ENCODE measurements at places on chromosomes 2 and 18.

GRCh38 chr2:120860579-120860922 lies 124.9 kb downstream of the GLI2 start:
- DNase-seq, result no peak

GRCh38 chr2:59969161-59969560 lies 584.3 kb downstream of the BCL11A start:
- DNase-seq, result no peak

DNA sequence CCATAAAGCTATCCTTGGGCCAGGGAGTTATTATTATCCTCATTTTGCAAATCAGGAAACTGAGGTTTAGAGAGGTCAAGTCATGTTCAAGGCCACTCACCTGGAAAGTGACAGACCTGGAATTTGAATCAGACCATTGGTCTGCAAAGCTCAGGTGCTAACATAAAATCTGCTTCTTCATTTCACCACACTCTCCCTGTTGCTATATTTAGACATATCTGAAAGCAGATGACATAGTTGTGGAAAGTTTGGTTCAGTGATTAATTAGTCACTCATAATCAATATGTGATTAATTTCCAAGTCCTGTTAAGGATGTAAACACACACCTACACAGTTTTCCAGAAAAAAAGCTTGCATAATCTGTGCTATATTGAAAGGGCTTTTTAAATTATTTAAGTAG lies 57.4 kb downstream of the LINC00305 start:
- DNase-seq, result no peak

DNA sequence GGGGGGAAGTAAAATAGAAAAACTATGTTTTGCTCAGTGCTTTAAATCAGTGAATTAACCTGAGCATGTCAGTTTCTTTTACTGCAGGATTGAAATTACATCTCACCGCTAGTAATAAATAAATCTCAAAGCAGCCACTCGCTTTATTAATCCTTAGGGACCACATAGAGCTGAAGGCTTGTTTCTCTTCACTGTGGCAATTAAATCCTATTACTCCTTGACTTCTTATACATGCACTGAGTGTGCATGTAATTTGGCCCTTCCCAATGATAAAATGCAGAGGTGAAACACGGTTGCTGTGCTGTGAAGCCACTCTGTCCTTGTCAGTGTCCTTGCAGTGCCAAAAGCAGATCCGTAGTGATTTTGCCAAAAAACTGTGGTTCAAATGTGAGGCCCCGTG lies 77.1 kb upstream of the RBM44 start:
- DNase-seq, result no peak

DNA sequence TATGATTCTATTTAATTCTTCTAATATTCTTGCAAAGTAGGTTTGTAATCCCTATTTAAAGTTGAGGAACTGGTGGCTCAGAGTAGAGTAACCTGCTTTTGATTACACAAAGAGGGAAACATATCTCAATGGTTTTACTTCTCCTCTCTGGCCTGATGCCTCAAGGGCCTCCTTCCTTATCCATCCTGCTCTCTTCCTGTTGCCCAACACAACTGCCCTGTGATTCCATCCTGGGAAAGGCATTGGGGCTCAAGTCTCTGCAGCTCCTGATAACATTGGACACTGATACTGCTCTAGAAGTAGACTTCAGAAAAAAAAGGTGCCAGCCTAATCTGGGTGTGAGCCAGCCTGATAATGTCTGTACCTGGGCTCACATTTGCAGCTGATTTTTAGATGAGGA lies 75.8 kb downstream of the RDH14 start:
- DNase-seq, result no peak

DNA sequence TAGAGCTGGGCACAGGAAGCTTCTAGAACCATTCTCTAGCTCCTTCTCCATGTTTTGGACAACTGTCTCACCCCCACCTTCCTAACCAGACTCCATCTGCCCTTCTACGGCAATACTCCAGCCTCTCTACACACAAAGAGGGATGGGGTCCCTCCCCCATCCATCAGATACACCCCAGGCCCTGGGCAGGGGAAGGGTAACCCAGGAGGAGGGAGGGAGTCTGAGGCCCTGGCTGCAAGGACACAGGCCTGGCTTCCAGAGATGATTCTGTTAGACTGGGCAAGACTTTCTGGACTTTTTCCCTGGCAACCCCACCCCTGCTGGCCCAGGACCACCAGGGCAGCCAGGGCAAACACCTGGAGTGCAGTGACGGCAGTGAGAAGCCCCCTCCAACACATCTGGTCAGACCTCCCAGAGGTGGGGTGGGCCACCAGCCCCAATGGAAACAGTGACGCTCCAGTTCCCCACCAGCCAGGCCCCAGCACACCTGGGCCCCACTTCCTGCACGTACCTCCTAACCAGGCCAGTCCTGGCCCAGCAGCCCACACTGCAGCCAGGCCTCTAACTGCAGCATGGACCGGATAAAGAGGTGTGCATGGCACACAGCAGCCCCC lies 6.5 kb downstream of the CYP26B1 start:
- DNase-seq, result no peak

- DNase-seq, result no peak
These were observed 44.9 kb downstream of the HPCAL1 start for GRCh38 chr2:10347562-10347948.

- no peak for DNase-seq
These were observed 30.5 kb upstream of the TWIST2 start for GRCh38 chr2:238817382-238817781.

DNA sequence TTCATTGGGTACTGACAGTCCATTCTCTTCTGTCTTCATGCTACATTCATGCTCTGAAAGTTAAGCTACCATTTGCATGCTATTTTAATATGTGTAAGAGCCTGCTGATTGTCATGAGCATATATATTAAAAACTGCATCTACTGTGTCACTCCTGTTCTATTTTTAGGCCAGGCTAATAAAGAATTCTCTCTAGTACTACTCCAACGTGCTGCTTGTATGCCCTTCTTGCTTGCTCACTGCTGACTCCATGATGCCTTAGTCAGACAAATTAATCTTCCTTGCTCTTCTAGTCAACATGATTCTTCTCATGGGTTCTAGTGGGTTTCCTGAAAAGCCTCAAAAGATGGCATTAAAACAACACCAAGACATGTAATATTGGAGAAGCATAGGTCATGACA lies 1600.1 kb downstream of the DPP10 start:
- DNase-seq, result no peak

GRCh38 chr2:36530983-36531354 lies 67.0 kb downstream of the FEZ2 start:
- DNase-seq, result peak; percentile 42

DNA sequence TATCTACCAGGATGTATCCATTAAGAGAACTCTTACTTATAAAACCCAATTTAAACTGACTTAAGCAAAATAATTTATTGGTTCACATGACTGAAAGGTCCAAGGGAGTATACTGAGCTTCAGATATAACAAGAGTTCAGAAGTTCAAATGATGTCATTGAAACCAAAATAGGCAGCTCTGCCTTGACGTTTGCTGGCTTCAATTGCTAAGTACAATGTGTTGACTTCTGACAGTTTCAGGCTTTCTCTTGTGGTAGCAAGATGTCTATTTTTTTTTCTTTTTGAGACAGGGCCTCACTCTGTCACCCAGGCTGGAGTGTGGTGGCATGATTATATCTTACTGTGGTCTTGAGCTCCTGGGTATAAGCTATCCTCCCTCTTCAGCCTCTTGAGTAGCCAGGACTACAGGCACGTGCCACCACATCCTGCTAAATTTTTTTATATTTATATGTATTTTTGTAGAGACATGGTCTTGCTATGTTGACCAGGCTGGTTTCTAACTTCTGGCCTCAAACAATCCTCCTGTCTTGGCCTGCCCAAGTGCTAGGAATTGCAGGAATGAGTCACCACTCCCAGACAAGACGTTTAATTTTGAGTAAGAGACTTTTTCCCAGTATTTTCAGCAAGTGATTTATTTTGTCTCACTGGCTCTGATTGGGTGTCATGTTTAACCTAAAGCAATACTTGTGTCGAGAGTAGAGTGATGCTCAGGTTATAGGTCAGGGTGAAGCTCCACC lies 184.8 kb downstream of the NR4A2 start:
- no peak for DNase-seq

- no peak for DNase-seq
These were observed 56.5 kb upstream of the RAPH1 start for GRCh38 chr2:203591642-203592041.

DNA sequence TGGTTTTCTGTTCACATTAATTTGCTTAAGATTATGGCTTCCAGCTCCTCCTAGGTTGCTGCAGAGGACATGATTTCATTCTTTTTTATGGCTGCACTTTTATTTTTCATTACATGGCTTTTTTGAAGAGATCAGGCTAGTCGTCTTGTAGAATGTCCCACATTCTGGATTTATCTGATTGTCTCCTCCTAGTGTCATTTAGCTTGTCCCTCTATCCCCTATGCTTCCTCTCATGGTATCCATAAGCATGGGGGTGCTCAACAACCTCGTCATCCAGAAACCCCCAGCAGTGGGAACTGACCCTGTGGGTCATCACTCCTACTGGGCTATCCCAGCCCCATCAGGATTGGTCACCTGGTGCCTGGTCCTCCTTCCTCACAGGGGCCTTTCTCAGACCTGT lies 49.6 kb downstream of the SERTAD2 start:
- no peak for DNase-seq

GRCh38 chr2:240232264-240232915 lies 91.9 kb upstream of the OTOS start:
- no peak for DNase-seq

DNA sequence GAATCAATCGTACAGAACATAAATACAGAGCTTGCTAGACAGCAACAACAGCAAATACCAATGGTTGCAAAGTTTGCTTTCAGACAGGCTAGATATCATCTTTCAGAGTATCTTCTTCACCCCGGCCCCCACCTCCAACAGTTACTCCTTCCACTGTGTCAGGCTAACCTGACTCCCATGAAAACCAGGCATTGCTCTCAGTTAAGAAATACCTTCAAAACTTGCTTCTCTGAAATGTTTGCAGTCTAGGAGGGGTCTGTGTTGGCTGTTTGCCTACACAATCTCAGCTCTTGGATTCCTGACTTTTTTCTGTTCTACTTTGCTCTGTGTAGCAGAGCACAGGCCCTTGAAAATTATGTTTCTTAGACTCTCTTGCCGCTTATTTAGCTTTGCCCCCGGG lies 599.5 kb upstream of the SYT4 start:
- no peak for DNase-seq

DNA sequence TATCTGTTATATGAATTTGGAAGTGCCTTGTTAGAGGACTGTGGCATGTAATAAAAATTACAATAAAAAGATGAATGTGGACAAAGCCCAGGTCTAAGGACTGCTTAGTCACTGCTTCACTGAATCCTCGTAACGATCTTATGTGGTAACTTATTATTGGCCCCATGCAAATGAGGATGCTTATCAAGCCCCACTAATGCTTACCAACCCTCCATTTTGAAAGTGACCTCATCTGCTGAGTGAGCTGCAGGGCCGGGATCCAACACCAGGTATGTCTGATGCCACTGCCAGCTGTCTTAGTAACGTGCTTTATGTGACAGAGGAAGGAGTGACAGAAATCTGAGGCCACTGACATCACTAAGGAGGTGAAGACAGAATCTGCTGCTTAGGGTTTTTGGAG lies 65.3 kb upstream of the CCDC85A start:
- no peak for DNase-seq

GRCh38 chr2:225431105-225431863 lies 31.8 kb downstream of the NYAP2 start:
- DNase-seq, result no peak

DNA sequence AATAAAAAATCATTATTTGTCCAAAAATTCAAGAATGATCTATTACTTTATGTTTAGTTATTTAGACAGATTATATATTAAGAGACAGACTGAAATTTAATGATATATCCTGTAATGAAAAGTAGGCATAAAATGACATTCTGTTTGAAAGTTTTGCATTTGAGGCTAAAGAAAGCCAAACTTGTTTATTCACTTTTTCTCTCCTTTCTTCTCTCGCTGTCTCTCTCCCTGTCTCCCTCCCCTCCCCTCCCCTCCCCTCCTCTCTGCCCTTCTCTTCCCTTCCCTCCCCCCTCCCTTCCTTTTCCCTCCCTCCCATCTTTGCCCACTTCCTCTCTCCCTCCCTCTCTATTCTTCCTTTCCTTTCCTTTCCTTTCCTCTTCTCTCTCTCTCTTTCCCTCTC lies 270.6 kb downstream of the MYT1L start:
- no peak for DNase-seq

- DNase-seq, result no peak
These were observed 61.3 kb downstream of the CUL3 start for GRCh38 chr2:224523626-224524577.

- DNase-seq, result no peak
These were observed 466.6 kb upstream of the ETAA1 start for GRCh38 chr2:66930339-66931220.

DNA sequence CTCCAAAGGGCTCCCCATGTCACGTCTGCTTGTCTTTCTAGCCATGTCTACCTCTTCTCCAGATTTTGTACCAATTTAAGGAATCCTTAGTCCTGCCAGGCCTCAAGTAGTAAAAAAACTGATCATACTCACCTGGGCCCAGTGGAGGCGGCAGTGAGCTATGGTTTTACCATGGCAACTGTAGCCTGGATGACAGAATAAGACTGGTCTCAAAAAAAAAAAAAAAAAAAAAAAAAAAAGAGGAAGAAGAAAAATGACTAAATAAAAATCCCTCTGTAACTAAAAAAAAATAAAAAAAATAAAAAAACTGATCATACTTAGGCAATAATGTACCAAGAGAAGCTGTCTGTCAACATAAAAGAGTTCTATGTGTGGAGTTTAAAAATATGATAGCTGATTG lies 221.6 kb downstream of the NR4A2 start:
- DNase-seq, result no peak

- peak; percentile 87 for DNase-seq
These were observed 133.3 kb downstream of the GFPT1 start for GRCh38 chr2:69253611-69254301.

GRCh38 chr2:70671092-70671675 lies 96.8 kb downstream of the ADD2 start:
- peak; percentile 49 for DNase-seq

DNA sequence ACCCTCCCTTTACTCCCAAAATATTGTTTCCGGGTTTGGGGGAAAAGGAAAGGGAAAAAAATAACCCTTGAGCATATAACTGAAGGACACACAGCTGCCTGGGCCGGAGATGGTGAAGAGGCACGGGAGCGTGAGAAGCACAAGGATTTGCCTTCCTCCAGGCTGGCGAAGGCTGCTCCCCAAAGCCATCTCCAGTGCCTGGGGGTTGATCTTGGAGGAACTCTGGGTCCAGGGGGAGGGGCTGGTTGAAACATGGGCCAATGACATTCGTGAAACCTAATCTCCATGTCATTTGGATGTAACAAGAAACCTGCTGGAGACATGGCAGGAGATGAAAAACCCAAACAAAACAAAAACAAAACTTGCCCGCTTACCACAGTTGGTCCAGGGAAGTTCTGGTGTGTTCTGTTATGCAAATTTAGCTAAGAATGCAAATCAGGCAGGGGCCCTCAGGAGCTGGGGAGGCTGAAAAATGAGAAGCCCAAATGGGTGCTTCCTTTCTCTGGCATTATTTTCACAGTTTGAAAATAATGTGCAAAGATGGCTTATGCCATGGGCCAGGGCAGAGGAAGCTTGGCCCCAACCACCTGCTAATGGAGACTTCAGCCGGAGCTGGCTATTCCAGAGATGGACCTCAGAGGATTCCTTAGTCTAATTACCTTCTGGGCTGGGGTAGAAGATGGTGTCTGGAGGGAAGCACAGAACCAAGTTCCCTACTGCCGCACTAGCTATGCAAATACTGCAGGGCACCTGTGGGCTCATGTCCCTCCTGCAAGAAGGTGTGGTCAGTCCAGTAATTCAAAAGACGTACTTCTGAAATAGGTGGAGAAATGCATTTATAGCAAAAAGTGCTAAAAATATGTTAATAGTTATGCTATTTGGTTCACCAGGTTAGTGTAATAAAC lies 180.9 kb downstream of the BCL2 start:
- peak; percentile 64 for DNase-seq

- DNase-seq, result no peak
These were observed 40.4 kb upstream of the RASGRP3 start for GRCh38 chr2:33436083-33436482.

Measured in AG20443 (cell line).